ENCODE measurements at places on chromosomes 4 and X. TPM values are rescaled to one million over a fixed set of nuclear protein-coding genes. Genes with fewer than 3 reads are reported as not detected.

The CTSO gene
- polyA plus RNA-seq: 5.6 TPM

GRCh38 chr4:113162089-113162488 is 112.6 kb downstream of the ANK2 start:
- DNase-seq: no peak

DNA sequence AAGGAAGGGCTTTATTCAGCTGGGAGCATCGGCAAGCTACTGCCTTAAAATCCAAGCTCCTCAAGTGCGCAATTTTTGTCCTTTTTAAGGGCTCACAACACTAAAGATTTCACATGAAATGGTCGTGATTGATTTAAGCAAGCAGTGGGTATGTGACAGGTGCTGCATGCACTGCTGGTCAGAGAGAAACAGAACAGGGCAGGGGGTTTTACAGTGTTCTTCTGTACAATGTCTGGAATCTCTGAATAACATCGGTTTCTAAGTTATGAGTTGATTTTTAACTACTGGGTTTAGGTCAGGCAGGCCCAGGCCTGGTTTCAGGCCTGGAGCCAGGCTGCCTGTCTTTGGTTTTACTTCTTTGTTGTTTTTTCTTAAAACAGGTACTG is 6.0 kb downstream of the UGT2B17 start:
- no peak for DNase-seq

DNA sequence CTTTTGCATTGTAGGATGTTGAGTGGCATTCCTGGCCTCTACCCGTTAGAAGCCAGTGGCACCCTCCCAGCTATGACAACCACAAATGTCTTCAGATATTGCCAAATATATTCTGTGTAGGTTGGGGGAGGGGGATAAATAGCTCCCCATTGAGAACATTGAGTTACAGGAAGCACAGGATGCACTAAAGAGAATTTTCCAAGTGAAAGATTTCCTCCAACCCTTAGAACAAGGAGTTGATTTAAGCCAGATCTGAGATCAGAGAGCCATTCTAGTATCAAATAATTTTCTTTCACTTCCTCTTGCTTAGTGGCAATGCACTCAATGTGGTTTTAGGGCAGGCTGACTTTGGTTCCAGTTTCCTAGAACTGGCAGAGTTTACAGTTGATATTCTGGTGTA is 436.6 kb downstream of the C4orf33 start:
- DNase-seq: no peak

- DNase-seq: no peak
These were observed 107.1 kb upstream of the ATP6AP2 start for GRCh38 chrX:40473460-40474204.

DNA sequence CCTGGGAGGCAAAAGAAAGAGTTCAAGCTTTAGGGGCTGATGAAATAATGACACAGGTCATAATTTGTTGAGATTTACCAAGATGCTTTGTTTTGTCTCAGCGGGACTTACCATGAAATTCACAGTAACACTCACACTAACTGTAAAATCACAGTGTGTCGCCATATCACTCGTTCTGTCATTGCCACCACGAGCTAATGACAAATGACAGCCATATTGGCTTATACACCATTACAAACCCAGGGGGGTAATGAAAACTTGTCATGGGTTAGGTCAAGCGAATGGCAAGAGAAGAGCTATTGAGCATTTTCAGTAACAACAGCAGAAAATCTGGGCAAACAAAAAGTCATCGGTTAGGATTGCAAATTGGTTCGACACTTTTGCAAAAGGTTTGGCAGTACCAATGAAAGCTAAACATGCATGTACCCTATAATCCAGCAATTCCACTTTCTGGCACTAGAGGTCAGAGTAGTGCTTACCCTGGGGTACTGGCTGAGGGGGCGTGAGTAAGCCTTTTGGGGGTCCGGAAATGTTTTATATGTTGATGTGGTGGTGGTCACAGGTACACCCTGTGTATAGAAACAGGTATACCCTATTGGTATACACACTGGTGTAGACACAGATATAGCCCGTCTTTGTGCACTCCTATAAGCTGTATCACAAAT is 83.9 kb upstream of the RAI2 start:
- peak; percentile 4 for DNase-seq

DNA sequence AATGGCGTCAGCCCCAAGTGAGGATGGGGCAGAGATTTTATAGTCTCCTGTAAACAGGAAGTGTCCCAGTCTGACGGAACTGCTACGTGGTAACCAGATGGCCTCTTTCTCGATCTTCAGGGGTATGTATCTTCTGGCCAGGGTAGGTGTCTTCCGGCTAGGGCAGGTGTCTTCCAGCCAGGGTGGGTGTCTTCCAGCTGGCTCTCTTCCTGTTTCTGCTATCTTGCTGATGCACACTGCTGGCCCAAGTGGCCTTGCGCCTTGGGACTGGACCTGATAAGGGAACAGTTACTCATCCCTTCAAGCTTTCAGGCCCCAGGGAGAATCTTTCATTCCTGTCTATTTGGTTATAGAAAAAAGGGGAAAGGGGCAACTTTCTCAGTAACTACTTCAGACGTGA is 178.7 kb upstream of the MAGEE2 start:
- no peak for DNase-seq

The CT47B1 gene
- polyA plus RNA-seq: not detected

- DNase-seq: no peak
These were observed 20.2 kb upstream of the RASGEF1B start for GRCh38 chr4:81491943-81492342.

DNA sequence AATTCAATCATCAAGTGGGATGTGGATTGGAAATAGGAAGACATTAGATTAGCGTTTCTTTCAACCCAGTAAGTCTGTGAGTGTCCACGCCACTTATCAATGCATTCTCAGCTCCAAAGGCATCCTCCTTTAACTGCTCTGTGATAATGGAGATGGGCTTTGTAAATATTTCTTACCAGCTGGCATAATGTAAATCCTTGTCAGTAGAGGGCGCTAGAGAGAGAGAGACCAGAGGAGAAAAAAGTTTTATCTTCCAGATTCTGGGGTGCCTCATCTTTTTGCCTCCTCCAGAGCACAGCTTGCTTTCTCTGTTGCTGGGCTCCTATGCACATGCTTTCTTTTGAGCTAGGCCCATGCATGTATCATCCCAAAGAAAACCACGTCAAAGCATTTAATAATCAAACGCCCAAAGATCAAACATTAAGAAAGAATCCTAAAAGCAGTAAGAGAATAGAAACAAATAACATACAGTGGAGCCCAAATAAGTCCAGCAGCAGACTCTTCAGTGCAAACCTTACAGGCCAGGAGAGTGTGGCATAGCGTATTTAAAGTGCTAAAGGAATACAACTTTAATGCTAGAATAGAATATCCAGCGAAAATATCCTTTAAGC is 9.6 kb upstream of the MTMR1 start:
- DNase-seq: peak; percentile 58

The SERTM2 gene
- 11.9 TPM for polyA plus RNA-seq

The VCX gene
- polyA plus RNA-seq: not detected

DNA sequence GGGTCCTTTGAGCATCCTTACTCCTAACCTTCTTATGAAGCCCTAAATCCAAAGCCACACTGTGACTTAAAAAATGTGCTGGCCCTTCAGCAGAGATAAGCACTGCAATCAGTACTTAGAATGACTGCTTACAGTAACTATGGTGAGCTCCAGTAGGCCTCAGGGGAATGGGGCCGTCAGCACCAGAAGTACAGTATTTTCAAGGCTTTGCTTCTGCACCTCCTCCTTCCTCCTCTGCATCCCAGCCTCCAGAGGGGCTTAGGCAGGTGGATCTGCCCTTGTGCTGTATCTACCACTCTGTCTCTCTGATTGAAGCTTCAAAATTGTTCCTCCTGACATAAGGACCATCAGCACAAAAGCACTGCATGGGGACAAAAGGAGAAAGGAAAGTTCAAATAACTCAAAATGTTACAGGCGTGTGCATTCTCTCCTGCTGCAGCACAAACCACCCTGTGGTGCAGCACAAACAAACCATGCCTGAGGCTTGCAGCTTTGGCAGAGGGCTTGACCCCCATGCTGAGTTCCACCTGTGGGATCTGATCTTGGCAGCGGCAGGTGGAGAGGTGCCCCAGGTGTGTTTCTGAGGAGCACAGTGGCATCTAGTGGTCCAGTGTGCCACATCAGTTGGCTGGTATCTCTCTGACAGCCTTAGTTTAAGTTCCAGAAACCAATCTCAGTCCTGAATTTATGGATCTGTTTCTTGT is 164.7 kb downstream of the SOWAHB start:
- peak; percentile 20 for DNase-seq

- DNase-seq: peak; percentile 80
These were observed 30.1 kb downstream of the ADGRA3 start for GRCh38 chr4:22485737-22486136.

The GYG2 gene
- 58.4 TPM for polyA plus RNA-seq

The ADRA2C gene
- polyA plus RNA-seq: 6.5 TPM

The CCDC158 gene
- 0.06 TPM for polyA plus RNA-seq

DNA sequence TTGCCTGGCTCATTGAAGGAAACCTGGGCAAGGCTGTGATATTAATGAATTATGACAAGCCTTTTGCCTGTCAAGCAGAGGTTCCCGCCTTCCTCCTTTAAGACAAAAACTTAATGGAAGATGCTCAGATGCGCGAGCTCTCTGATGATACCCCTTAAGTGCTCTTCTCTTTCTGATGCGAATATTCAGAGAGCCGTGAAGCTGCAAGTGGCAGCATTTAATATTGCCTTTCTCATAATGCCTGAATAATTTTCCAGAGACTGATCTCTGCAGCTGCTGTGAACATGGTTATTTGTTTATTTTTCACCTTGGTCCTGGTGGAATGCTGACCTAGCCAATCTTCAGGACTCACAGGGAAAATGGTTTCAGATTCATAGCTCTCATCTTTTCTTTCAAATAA is 251.8 kb downstream of the TENM3 start:
- DNase-seq: no peak

- DNase-seq: no peak
These were observed 49.6 kb downstream of the MEPE start for GRCh38 chr4:87882321-87882720.

The CDKL5 gene
- polyA plus RNA-seq: 7.2 TPM

GRCh38 chr4:123564758-123565346 is 168.3 kb downstream of the SPRY1 start:
- DNase-seq: peak; percentile 86

DNA sequence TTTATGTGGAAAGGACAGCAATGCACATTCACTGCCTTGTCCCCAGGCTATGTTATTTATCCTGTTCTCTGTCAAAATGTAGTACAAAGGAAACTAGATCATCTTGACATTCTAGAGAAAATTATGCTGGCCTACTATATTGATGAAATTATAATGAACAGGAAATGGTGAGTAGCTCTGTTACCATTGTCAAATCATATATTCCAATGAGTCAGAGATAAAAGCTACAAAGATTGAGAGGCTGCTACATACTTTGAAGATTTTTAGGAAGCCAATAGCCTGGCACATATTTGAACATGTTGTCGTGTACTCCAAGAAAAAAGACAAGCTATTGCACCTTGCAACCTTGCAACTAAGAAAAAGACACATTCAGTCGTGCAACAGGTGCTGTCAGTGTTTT is 52.7 kb upstream of the TET2 start:
- DNase-seq: no peak

The DDX53 gene
- polyA plus RNA-seq: not detected

GRCh38 chrX:11450354-11450753 is 157.1 kb downstream of the AMELX start:
- DNase-seq: no peak

GRCh38 chr4:114365591-114365990 is 233.0 kb upstream of the UGT8 start:
- DNase-seq: no peak

DNA sequence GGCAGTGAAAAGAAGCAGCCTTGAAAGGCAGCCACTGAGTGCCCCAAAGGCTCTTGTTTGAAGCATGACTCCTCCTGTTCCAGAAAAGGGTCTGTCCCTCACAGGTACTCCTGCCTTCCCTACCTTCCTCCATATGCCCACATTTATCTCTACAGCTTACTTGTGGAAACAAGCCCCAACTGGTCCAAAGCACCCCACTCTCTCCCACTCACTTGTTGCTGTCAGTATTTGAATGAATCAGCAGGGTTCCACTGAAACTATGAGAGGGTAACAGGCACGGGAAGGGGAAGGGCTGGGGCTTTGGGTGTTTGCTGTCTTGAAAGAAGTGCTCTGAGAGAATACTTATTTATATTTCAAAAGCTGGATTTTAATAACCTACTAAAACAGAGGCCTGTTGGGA is 34.9 kb downstream of the GPR143 start:
- no peak for DNase-seq

DNA sequence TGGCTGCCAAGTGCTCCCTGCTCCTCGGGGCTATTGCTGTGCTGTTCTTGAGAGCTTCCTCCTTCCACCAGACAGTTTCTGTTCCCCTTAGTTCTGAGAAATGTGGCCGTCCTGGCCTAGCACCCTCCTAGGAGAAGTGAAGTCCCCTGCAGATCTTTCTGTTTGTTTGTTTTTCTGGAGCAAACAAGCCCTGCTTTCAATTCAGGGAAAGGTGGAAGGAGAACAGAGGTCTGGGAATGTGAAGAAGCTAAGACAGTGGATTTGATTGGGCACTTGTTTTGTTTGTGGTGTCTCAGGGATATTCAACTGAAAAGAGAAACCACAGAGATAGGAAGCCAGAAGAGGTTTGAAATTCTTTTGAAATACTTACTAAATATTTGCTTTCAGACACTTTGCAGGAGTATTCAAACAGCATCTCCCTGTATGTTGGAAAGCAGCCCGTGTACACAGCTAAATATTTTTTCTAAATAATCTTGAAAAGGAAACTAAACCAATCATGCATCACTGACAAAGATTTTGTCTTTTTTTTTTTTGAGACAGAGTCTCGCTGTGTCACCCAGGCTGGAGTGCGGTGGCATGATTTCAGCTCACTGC is 36.5 kb upstream of the PPM1K start:
- no peak for DNase-seq

DNA sequence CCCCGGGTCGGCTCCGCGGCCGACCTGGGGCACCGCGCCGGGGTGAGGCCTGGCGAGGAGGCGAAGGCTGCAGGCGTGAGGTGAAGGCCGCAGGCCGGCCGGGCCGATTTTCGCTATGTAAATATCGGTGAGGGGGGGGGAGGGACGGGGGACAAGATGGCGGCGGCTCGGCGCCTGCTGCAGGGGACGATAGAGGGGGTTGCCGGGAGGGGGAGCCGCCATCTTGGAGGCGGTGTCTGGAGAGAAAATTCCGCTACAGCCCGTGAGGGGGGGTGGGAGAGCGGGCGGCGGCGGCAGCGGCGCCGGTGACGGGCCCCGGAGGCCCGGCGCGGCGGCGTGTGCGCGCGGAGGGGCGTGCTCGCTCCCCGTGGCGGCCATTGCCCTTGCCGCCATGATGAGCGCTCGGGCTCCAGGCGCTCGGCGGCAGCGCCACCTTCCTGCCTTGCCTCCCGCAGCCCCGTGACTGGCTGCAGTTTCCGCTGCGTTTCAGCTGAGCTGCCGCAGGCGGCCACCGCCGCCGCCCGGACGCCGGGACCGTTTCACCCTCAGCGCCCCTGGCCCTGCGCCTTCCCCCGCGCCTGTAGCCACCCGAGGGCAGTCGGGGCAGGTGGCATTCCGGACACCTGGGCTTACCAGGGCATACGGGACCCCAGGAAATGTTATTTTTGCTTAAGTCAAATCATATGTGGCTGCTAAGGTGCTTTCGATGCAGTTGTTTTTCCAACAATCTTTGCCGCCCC is 692 bp downstream of the ZFX start:
- DNase-seq: peak; percentile 95

The TCEAL6 gene
- polyA plus RNA-seq: not detected

Data from cardiac muscle cell (in vitro differentiated cells and primary cell).